ENCODE measurements at places on chromosomes 6 and 20. TPM values are rescaled to one million over a fixed set of nuclear protein-coding genes. Genes with fewer than 3 reads are reported as not detected.

Gene IL17F
- total RNA-seq, result not detected

Gene SLC22A2
- total RNA-seq, result under 0.01 TPM

Gene OOEP
- 0.36 TPM for total RNA-seq

Gene CRISP1
- not detected for total RNA-seq

DNA sequence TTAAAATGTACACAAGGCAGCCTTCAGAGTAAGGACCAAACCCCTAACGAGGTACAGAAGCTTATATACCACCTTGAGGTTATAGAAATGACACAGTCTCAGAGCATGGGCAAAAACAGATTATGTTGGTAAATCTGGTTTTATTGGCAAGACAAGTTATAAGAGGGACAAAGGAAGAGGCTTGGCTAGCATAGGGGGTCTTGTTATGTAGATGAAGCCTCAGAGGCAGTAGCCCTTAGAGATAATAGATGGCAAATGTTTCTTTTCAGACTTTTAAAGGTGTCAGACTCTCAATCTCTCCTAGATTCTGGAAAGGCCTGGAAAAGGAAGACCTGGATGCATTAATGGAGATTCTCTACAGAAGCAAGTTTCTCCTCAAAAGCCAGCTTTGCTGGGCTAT, 123.3 kb upstream of the ATXN1 start:
- DNase-seq, result no peak

DNA sequence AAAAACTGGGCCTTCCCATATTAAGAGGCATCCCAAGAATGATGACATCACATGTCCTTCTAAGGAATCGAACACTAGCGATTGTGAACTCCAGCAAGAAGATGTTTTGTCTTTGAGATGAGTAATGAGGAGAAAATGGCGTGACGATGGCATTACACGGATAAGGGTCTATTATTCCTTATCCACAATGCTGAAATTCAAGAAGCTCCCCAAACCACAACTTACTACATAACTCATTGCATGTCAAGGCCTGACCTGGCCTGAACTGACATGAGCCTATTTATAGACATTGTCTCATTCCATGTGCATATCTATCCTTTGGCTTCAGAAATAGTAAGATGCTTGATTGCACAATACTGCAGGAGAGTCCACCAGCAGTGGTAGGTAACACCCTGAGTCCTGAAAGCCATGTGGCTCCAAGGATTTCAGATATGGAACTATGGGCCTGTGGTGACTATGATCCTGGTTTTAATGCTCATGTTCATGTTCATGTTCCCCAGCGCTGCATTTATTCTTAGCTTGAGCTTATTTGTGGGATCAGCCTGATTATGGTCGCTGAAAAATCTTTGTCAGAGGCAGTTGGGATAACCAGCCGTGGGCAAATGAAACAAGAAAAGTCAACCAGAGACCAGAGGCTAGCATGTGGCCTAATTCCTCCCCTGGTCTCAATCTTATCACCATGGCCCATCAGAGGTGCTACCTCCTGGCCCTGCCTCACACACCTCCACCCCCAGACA, 183.2 kb upstream of the JARID2 start:
- peak; percentile 85 for DNase-seq

- no peak for DNase-seq
Observed at GRCh38 chr6:147486683-147487082, 21.8 kb upstream of the SAMD5 start.

- DNase-seq, result no peak
Observed at GRCh38 chr6:89582669-89583325, 55.8 kb downstream of the LYRM2 start.

DNA sequence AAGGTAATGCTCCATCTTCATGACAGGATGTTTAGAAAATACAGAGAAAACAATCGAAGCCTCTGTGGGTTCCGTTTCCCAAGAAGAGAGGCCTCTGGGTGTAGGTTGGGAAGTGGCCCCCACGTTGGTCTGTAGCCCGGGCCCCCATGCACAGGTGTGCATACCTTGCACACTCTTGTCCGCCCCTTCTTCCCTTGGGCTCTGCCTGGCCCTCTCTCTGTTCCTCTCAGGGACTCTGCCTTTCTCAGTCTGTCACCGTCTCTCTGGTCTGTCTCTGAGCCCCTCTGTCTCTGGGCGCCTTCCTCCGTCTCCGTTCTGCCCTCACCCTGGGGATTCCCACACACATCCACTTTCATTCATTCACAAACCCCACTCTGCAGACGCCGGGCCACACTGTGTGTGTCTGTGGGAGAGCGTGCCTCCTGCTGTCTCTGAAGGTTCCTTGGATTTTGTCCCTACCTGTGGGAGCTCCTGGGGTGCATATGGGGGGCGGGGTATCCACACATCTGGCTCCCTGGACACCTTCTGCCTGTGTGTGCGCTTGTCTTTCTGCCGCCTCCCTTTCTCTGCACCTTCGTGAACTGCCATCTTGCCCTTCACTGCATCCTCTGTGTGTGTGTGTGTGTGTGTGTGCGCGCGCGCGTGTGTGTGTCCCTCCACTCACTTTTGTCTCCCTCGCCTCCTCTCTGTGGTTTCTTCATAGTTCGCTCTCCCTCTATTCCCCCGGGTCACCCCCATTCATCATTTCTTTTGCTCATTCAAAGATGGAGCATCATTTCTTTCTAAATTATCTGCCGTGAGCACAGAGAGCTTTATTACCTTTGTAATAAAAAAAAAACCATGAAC, 75.3 kb downstream of the SRC start:
- peak; percentile 61 for DNase-seq

GRCh38 chr6:29749308-29749662, 26.1 kb downstream of the HLA-F start:
- DNase-seq, result no peak

DNA sequence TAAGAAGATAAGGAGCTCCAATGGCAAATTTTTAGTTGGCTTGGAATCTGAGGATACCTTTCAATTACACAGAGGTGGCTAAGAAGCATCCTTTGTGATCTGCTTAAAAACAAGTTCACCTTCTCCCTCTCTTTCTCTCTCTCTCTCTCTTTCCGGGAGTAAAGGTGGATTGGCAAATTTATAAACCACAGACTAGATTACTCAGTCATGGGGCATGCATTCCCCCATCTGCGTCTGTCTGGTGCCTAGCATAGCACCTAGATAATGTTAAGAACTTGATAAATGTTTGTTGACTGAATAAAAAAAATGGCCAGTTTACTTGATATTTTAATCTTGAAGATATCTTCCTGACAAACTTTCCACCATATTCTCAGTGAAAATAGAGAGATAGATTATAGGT, 312.3 kb downstream of the CDC5L start:
- DNase-seq, result no peak

GRCh38 chr6:18551228-18551627, 164.1 kb downstream of the RNF144B start:
- peak; percentile 73 for DNase-seq

- no peak for DNase-seq
Observed at GRCh38 chr20:13423472-13424173, 202.5 kb downstream of the ISM1 start.

DNA sequence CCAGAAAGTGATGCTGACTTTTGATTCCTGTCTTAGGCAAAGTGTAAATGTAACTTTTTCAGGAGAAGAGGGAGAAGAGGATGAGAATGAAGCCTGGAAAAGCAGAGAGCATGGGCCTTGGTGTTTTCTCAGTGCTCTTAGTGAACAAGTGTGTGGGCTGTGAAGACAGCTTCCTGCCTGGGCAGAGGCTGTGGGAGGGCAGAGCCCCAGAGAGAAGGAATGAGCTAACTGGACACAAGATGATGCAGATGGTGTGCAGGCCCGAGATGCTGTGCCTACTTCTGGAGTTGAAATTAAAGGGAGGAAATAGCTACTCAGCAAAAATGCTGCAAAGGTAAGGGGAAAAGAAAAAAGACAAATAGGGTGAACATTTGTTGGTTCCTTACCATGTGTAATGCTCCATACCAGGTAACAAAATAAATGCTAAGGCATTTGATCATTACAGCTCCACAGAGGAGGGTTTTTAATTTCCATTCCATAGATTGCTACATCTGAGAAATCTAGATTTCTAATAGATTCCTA, 87.0 kb upstream of the CEP162 start:
- no peak for DNase-seq

- DNase-seq, result peak; percentile 18
Observed at GRCh38 chr20:13259921-13260320, 38.8 kb downstream of the ISM1 start.

DNA sequence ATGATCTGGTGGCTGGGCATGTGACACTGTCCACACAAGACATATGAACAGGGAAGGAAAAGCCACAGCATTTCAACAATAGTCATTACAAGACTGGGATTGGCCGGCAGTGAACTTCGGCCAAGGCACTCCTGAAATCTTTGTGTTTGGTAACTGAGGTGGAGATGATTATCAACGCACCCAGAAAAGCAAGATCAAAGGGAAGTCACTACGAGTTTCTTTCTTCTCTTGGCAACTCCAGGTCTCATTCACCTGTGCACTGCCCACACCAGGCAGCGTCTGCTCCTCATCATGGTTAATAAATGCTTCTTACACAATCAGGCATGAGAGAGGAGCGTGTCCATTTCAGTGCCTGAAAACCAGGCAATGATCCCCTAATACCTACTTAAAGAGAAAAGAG, 20.5 kb upstream of the FOXC1 start:
- peak; percentile 48 for DNase-seq

GRCh38 chr6:126747728-126748540, 370.5 kb upstream of the RSPO3 start:
- no peak for DNase-seq

DNA sequence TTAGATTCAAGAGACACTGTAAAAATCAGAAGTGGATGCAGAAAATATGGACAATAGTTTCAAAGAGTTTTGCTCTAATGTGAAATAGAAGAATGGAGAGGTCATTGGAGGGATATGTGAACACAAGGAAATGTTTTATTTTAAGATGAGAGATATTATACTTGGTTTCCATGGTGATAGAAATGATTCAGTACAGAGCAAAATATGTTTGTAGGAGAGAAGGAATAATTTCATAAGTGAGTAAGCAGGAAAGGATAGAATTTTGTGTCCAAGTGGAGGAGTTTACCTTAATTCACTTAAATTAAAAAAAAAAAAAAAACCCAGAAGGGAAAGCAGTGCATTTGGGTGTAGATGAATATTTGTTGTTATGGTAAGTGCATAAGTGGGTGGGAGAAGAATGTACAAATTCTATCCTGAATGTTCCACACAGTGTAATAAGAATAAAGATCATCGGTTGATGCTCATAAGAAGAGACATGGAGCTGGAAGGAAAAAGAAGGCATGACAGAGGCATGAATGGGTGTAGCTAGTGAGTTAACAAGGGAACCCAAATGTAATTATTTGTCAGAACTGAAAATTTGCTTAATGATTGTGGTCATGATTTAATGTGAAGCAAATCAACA, 688.9 kb upstream of the GJE1 start:
- DNase-seq, result no peak

Data from osteoblast (primary cell).